Tongue (tissue), 3 donors: ENCODE measurements at places on chromosomes 12 and 14.

GRCh38 chr12:131901431-131902331 lies 7.3 kb downstream of the ULK1 start:
- DNase-seq, result no peak

- no peak for DNase-seq
Measured at GRCh38 chr12:78157199-78157598, 326.5 kb downstream of the NAV3 start.

- DNase-seq, result peak; percentile 81
Measured at GRCh38 chr14:61280526-61281185, 482 bp downstream of the TMEM30B start.

DNA sequence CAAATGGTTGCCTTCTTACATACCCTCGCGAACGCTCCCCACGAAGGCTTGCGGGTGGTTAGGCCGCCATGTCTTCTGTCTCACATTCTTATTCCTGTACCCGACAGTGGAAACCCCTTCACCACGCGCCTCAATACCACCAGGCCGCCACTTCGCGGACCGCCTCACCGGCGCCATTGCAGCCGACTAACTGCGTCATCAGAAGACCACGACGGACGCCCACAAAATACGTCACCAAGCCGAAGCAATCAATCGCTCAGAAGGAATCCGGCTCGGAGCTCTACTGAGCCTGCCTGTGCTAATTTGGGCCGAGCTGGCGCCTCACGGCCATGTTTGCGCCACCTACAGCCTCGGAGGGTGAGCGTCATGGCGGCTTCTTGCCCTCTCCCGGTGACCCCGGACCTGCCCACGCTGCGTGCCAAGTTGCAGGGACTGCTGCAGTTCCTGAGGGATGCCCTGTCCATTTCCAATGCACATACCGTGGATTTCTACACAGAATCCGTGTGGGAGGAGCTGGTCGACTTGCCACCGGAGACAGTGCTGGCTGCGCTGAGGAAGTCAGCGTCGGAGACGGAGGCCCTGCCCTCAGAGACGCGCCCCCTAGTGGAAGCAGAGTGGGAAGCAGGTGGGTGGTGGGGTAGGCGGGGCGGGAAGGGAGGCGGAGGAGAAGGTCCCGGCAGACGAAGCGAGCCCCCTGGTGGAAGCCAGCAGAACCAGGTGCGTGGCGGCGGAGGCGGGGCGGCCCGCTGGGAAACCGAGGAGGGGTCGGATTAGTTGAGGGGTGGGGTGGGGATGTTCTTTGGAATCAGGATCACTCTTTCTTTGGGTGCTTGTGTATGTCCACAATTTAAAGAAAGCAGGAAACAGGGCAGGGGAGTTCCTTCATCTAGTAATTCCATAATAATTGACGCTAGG lies at the start of the genes CCDC59 and METTL25:
CCDC59 (minus strand) TSS at position 188 of the 915 bp plus-strand sequence; CDS start at position 177, 11 bp downstream.
METTL25 (plus strand) TSS at position 330 of the 915 bp plus-strand sequence; CDS start at position 367, 37 bp downstream.
- peak; percentile 99 for DNase-seq

DNA sequence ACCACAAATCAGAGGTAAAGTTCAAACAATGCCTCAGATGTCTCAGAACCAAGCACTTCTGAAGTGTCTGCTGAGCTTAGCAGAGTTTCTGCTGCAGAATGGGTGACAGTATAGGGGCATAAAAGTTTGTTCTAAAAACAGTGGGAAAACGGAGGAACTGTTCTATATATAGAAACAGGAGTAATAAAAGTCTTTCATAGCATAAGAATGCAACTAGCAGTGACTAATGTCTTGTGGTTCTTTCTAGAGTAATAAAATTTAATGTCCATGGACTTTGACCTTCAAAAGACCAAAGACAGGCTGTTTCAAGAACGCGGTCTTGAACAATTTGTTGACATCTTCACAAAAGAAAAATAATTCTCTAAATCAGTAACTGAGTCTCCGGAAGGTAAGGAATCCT lies 107.5 kb upstream of the FAR2 start:
- DNase-seq, result no peak

- DNase-seq, result peak; percentile 68
Measured at GRCh38 chr12:70919597-70920035, 922 bp downstream of the PTPRR start.

GRCh38 chr12:110340706-110341105 lies 59.7 kb downstream of the ATP2A2 start:
- DNase-seq, result no peak

- DNase-seq, result no peak
Measured at GRCh38 chr14:83255727-83256090, 1722.1 kb upstream of the SEL1L start.

- peak; percentile 73 for DNase-seq
Measured at GRCh38 chr12:3304436-3305165, 186.4 kb upstream of the PRMT8 start.
